Right cardiac atrium (tissue), 5 donors: ENCODE measurements at places on chromosomes 3 and 15. TPM values are rescaled to one million over a fixed set of nuclear protein-coding genes. Genes with fewer than 3 reads are reported as not detected.

- no peak for DNase-seq
Measured at GRCh38 chr15:48592221-48592731, 53.2 kb downstream of the FBN1 start.

Gene MAP1A
- total RNA-seq: 68.3 TPM

Gene PARL
- total RNA-seq: 62.3 TPM

Gene ALPK3
- 72.1 TPM for total RNA-seq

Gene TMEM266
- total RNA-seq: 0.09 TPM

DNA sequence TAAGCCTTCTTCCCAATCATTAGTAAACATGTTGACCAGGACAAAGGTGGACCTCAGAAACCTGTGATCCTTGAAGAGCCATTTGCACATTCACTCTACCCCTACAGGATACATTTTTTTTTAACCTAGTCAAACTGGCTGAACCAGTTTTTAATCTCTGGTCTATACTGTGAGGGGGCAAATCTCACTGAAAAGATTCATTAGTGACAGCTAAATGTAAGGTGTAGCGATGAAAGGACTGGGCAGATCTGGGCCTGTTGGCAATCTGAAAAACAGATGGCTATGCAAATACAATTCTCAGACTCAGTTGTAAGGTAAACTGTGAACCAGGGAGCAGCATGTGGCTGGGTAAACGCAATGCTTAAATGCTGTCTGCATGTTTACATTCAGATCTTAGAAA is 75.6 kb upstream of the SNTN start:
- DNase-seq: no peak

Gene B3GALNT1
- total RNA-seq: 84.0 TPM

Gene SCAANT1
- not detected for total RNA-seq

Gene RTP1
- not detected for total RNA-seq

GRCh38 chr3:119937229-119937628 is 155.3 kb downstream of the NR1I2 start:
- DNase-seq: no peak

Gene ACSBG1
- total RNA-seq: 0.35 TPM

DNA sequence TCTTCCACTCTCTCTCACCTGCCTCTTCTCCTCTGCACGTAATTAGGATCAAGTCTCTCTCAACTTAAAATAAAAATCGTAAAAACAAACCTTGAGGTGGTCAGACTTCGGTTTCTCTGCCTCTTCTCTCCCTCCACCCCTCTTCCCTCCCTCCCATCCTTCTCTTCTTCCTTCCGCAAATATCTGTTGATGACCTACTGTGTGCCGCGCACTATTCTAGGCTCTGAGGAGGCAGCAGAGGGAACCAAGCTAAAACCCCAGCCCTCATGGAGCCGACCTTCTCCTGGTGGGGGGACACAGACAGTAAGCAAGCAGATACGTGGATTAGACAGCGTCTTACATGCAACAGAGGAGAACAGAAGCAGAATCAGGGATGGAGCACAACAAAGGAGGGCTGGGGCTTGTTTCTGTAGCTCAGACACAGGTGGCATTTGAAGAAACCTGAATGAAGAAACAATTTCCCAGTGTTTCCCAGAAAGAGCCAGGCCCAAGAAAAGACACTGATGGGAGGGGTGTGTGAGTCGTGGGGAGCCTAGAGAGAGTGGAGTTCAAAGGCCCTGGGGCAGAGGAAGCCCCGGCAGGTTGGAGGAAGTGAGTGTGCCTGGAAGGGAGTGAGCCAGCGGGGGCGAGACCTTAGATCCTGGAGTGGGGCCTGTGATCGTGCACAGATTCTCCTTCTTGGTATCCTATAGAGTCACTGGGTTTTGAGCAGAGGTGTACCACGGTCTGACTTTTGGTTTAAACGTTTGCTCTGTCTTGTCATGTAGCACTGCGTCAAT is 80.5 kb downstream of the TOP2B start:
- no peak for DNase-seq

Gene FHIT
- 21.4 TPM for total RNA-seq

GRCh38 chr3:127328421-127328820 is 40.6 kb upstream of the PRR20G start:
- DNase-seq: no peak

Gene CCR1
- 5.8 TPM for total RNA-seq

Gene HDAC11
- total RNA-seq: 42.8 TPM

DNA sequence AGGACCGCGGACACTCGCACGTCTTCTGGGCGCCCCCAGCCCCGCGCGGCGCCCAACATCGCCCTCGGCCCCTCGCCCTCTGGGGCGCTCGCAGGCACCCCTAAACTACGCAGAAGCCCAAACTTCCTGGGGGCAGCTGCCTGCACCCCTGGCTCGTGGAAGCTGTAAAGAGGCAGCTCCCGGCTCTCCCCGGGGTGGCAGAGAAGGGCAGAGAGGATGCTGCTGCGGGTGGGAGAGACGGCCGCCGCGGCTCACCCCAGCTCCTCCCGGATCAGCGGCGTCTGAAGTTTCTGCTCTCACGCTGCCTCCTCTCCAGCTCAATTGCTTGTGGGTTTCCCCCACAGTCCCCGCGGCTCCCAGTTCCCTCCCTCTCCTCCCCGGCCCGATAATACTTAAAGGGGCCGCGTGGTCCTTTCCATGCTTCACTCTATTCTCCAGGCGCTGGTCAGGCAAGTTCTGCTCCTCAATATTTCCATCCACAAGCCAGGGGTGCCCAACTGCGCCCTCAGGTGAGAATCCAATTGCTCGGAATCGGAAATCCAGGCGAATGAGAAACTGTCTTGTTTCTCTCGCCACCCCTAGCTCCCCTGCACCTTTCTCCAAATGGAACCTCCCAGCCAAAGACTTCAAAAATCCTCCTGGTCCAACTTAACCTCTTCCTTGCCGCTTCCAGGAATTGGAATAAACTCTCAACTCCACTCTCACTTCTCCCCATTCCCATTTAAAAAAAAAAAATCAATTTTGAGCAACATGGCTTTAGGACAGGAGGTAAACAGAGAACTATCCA is 748.5 kb downstream of the ROBO1 start:
- DNase-seq: peak; percentile 90

- no peak for DNase-seq
Measured at GRCh38 chr3:120161902-120162301, 67.7 kb upstream of the GSK3B start.

DNA sequence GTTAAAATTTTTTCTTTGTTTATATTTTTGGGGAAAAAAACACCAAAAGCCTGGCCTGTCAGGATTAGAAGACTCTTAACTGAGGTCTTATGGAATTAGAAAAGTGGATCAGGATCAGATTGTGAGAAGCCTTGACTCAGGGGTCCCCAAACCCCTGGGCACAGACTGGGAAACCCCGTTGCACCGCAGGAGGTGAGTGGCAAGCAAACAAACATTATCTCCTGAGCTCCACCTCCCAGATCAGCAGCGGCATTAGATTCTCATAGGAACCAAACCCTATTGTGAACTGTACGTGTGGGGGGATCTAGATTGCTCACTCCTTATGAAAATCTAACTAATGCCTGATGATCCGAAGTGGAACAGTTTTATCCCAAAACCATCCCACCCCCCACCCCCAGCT is 117.2 kb downstream of the TCF12 start:
- DNase-seq: no peak

DNA sequence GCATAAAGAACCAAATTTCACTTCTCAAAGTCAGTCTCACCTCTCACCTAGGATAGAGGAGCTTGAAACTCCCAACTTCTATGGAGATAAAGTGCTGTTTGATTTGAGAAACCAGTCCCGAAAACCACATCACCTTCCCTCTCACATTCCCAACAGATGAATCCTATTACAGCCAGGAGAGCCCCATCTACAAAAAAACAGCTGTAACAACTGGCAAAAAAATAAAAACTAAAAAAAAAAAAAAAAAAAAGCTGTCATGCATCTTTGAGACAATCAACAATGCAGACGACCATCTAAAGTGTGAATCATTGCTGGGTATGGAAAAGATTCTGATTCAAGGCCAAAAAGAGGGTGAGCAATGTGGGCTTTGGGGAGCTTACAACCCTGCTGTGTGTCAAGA is 23.8 kb downstream of the HOMER2 start:
- DNase-seq: no peak

GRCh38 chr3:171267104-171267503 is 193.1 kb downstream of the TNIK start:
- no peak for DNase-seq

DNA sequence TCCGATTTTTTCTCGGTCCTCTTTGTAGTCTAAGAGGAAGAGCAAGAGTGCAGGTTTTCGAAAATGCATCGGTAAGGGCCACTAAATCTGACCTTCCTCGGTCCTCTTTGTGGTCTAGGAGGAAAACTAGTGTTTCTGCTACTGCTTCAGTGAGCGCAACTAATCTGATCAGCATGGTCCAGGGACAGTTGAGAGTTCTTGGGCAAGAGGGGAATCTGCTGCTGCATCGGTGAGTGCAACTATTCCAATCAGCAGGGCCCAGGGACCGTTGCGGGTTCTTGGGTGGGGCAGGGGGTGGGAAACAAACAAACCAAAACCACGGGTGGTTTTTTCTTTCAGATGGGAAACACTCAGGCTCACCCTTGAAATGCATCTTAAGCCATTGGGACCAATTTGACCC is 10.5 kb upstream of the OSBPL11 start:
- DNase-seq: no peak

- DNase-seq: peak; percentile 68
Measured at GRCh38 chr15:57732526-57733331, 26.2 kb downstream of the POLR2M start.

DNA sequence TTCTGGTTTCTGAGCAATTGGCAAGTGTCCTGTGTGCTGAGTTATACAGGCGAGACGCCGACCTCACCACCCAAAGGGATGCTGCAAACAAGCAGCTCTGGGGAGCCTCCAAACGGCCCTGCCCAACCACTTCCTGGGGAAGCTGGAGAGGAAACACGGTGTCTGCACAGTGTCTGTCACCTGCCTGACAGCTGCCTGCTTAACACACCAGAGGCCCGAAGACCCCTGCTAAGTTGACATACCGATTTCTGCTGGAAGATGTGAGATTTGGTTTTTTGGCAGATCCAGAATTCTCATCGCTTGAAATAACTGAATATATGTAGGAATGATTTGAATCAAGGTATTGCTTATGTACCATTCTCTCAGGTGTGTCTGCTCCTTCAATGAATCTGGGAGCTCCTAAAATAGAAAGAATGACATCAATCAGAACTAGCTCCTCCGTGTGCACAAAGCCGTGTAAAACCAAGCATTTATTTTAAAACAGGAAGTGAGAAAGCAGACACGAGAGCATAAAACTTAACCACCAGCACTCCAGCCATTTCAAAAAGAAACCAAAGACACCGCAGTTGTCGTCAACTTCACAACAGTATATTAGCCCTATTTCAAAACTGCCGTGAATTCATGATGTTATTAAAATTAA is 27.2 kb downstream of the LRRC2 start:
- DNase-seq: peak; percentile 56

DNA sequence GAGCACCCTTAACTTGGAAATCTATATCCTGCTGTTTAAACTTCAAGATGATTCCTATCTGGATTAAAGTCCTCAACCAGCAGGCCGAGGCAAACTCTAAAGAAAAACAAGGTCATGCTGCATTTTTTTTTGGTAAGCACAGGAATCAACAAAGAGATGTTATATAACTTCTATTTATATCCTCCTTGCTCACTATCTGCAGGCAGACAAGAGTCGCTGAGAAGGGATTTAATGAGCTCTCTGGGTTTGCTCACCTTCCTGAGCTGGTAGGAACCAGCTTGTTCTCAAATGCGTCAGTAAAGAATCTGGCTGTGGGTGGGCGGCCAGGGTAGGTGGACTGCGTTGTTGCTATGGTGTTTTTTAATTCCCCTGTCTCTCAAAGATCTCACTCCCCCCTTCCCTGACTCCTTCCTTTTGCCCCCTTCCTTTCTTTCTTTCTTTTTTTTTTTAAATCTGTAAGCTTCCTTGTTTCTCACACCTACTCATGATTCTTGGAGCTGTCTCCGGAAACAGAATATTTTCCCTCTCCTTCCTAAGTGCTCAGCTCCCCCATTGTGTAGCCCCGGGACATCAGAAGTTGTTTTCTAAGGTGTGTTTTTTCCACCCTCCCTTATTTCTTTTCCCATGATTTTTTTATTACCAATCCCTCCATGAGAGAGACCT is 228.8 kb upstream of the BHLHE40 start:
- no peak for DNase-seq

DNA sequence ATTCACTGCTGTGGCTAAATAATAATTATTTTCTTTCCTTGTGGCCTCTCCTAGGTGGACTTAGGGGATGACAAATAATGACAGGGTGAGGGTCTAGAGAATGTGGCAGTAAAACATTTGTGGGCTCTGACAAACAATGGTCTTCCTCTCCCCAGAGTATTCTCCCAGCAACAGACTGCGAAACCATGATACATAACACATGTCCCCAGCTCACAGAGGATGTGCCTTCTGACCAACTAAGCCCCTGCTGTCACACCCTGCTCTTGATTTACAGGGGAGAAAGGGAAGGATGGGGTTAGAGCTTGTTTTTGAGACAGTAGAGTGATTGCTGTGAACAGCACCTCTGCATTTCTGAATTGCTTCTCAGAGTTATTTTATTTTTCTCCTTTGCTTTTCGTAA is 116.6 kb upstream of the CTDSPL start:
- no peak for DNase-seq

Gene CTXN2
- not detected for total RNA-seq

- no peak for DNase-seq
Measured at GRCh38 chr3:23804441-23805209, 1.1 kb upstream of the UBE2E1 start.

- no peak for DNase-seq
Measured at GRCh38 chr3:190747571-190747970, 114.9 kb downstream of the GMNC start.

DNA sequence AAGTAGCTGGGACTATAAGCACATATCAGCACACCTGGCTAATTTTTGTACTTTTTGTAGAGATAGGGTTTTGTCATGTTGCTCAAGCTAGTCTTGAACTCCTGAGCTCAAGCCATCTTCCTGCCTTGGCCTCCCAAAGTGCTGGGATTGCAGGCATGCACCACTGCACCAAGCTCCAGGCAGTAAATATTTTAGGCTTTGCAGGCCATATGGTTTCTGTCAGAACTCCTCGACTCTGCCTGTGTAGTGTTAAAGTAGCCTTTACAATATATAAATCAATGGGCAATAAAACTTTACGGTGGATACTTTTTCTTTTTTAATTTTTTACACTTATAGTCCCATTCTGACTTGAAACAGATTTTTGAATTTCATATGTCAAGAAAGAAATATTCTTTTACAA is 41.6 kb downstream of the DAG1 start:
- DNase-seq: no peak

DNA sequence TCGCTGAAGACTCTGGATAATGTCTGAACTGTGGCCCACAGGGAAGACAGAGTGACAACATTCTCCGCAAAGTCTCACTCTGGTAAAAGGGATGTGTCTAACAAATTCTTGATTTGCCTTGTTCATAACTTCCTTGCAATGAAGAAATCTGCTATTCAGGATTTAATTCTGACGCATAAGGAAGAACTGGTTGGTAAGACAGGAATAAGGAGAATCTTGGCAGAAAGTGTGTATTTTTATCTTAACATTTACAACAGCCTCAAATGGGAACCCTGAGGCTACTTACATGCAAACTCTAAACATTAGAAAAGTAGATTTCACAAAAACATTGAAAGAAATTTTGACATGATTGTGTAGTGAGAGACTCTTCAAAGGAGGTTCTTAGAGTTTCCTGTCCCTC is 10.8 kb upstream of the PLD1 start:
- DNase-seq: no peak

- DNase-seq: no peak
Measured at GRCh38 chr3:34150992-34151391, 352.6 kb downstream of the PDCD6IP start.

GRCh38 chr15:87354661-87355410 is 901.7 kb downstream of the NTRK3 start:
- DNase-seq: no peak

- no peak for DNase-seq
Measured at GRCh38 chr3:105960381-105960780, 91.6 kb upstream of the CBLB start.

GRCh38 chr3:66041116-66041515 is 2.4 kb upstream of the MAGI1 start:
- no peak for DNase-seq
